ENCODE measurements at places on chromosomes 2 and 18.

- DNase-seq: no peak
These were observed 1120.1 kb upstream of the FAM98A start for GRCh38 chr2:34719206-34719605.

- no peak for DNase-seq
These were observed 96.5 kb upstream of the BOD1L2 start for GRCh38 chr18:57050310-57050949.

DNA sequence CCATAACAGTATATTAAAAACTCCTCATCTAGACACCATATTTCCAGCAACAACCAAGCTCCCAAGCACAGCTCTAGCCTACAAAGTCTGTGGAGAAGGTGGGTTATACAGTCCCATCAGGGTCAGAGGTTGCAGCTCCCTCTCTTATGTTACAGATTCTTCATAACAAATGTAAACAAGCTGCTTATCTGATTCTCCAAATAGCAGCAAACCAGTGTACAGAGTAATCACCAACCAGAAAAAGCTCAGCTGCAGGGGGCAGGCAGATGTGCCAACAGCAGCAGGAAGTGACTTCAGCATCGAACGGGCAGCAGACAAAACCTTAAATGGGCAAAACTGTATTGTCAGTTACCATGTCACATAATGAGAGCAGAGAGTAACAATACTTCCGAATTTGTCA is 52.9 kb upstream of the NABP1 start:
- DNase-seq: no peak

GRCh38 chr2:19256121-19256601 is 102.3 kb downstream of the OSR1 start:
- DNase-seq: peak; percentile 29

DNA sequence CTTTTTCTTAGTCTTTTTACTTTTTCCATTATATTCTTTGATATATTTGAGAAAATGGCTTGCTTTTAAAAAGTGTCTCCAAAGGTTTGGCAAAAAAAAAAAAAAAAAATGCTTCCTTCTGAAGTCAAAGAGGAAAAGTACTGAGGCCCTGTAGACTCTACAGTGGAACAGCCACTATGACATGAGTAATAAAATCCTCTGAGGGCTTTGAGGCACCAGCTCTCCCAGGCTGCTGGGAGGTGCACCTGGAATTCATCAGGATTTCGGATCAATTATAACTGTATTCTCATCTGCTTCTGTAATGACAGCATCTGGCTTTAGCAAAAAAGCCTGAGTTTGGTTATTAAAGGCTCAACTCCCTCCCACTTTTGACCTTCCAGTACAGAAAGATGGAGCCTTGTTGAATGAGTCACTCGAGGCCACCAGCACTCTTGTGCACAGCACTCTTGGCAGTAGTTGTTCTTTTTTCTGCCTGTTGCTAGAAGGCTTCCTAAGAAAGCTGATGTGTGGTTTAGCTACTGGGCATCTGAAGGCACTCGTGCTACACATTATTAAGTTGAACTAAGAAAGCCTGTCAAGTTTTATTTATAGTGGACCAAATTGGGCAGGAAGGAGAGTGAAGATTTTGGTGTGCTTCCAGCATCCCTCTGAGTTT is 131.3 kb downstream of the PRPF40A start:
- DNase-seq: no peak

Data from NCI-H460 (cell line).